ENCODE measurements at places on chromosomes 4 and X.

DNA sequence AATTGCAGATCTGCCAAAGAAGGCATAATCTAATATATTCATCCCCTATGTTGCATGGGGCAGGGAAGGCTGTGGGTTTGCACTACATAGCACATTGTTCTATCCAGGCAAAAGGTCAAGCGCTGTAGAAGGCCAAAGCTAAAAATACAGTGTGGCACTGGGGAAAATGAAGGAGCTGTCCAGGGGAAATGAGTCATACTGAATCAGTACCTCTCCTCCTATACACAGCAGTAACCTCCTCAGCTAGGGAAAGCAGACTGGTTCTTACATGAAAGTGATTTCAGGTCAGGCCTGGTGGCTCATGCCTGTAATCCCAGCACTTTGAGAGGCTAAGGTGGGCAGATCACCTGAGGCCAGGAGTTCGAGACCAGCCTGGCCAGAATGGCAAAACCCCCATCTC, 31.0 kb upstream of the SLC25A4 start:
- DNase-seq = no peak

DNA sequence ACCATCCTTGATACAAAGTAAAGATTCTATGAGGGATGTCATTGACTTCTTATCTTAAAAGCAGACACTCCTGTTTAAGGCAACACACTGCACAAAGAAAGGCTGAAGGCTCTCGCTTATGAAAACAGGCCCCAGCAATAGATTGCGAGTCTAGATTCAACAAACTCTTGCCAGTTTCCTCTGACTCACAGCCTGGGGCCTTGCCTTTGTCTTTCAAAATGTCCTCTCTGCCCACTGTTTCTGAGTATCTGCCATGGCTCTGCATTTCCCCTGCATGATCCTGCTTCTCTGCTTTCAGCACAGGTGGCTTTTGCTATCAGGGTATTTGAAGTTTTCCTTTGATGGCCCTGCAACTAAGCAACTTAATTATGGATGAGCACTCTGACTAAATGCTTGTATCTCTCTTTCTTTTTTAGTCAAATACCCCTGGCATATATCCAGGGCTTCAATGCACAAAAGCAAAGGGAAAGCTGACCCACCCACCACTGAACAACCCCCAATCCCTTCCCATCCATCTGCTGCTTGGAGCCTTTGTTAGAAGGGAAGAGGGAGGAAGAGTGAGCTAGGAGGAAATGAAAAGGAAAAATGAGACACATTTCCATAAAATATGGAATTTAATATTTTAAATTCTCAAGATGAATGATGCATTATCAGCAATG, 32.2 kb downstream of the NDP start:
- no peak for DNase-seq

- no peak for DNase-seq
These were observed 6.5 kb upstream of the DLG3 start for GRCh38 chrX:70437921-70438665.

GRCh38 chr4:184238072-184238745, 20.5 kb upstream of the ENPP6 start:
- no peak for DNase-seq

DNA sequence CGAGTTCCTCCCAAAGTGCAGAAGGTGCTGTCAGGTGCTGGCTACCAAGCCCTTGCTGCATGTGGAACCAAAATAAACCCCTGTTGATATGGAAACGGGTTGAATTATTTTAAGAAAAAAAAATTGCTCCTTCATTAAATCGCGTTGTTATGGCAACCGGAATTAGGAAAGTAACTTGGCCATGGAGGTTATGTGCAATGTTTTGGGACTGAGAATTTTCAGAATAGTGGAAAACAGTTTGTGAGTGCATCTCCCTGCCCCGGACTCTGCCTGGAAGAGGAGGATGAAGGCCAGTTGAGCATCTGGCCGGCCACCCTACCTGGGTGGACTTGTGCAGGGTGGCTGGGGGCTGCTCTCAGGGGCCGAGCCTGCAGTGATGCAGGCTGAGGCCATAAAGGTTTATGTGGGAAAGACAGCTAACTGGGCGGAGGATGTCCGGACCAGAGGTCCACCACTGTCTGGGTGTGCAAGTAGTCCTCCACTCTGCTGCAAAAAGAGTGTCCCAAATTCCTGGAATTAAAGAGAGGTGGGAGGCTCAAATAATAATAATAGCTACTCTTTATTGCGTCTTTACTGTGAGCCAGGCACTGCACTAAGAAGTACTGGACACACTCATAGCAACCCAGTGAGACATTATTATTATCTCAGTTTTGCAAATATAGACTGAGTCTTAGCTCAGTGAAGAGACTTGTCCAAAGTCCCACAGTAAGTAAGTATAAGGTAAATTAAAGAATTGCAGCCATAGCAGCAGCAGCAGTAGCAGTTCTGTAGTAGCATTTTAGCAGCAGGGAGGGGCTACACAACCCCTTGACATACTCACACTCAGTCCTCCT, 20.6 kb downstream of the RTL5 start:
- no peak for DNase-seq

DNA sequence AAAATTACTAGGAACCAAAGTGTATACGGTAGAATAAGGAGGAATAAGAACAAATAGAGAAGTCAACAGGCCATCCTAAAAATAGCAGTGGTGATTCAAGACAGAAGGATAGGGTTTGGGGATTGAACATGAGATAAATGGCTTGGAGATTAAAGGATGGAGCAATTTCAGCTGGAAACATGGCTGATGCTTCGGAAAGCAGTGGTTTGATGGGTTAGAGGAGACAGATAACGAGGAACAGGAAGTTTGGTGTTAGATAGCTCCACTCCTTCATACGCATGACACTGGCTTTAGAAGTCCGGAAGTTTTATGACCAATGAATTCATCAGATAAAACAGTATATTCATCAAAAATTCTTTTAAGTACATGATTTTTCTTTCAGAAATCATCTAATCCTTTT, 70.8 kb upstream of the GALNTL6 start:
- no peak for DNase-seq

DNA sequence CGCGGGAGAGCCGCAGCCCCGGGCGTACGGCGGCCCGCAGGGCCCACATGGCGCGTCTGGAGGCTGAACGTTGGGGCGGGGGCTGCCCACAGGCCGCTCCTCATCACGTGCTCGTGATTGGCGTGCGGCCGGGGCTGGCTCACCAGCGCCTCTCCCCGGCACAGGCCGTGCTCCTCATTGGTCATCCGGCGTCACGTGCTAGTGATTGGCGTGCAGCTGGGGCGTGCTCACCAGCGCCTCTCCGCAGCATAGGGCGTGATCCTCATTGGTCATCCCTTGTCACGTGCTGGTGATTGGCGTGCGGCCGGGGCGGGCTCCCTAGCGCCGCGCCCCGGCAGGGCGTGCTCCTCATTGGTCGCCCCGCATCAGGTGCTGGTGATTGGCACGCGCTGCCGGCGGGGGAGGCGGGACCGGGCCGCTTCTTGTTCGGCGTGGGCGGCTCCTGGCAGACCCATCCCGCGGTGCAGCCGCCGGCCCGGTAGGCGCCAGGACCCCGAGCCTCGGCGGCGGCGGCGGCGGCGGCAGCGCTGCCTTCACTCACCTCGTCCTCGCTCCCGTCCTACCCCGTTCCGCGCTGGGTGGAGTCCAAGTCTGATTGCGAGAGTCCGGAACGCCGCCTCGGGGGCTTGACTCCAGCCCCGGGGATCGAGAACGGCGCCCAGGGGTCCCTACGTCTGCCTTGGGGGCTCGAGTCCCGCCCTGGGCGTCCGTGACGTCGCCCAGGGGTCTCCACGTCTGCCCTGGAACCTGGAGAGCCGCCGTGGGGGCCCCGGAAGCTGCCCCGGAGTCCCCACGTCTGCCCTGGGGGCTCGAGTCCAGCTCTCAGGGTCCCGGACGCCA, at the start of gene GTPBP6:
GTPBP6 (minus strand) TSS at position 58 of the 840 bp plus-strand sequence; CDS start at position 49, 9 bp downstream.
- DNase-seq = peak; percentile 97

- no peak for DNase-seq
These were observed 32.2 kb upstream of the XPNPEP2 start for GRCh38 chrX:129706400-129707072.
